Sciatic nerve (tissue), 2 donors: ENCODE measurements at places on chromosomes 5 and 9.

- DNase-seq, result no peak
Measured at GRCh38 chr9:109166171-109166770, 778 bp downstream of the FRRS1L start.

DNA sequence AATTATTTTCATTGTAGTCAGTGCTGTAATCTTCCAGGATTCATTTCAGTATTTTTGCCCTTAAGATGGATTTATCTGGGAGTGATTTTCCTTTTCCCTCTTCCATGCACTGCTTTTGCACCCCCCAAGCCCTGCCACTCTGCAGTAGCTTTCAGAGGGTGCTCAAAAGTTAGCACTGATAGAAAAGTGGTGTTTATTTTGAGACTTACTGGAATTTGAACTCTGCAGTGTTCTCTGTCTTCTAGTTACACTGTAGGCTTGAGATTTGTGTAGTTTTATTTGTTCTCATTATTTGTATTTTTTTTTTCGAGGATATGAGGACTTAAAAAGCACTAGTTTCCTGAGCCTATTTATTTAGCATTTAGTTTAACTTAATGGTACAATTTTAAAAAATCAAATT is 70.5 kb downstream of the HSD17B4 start:
- no peak for DNase-seq

- DNase-seq, result no peak
Measured at GRCh38 chr5:9507974-9508373, 37.9 kb downstream of the SEMA5A start.

DNA sequence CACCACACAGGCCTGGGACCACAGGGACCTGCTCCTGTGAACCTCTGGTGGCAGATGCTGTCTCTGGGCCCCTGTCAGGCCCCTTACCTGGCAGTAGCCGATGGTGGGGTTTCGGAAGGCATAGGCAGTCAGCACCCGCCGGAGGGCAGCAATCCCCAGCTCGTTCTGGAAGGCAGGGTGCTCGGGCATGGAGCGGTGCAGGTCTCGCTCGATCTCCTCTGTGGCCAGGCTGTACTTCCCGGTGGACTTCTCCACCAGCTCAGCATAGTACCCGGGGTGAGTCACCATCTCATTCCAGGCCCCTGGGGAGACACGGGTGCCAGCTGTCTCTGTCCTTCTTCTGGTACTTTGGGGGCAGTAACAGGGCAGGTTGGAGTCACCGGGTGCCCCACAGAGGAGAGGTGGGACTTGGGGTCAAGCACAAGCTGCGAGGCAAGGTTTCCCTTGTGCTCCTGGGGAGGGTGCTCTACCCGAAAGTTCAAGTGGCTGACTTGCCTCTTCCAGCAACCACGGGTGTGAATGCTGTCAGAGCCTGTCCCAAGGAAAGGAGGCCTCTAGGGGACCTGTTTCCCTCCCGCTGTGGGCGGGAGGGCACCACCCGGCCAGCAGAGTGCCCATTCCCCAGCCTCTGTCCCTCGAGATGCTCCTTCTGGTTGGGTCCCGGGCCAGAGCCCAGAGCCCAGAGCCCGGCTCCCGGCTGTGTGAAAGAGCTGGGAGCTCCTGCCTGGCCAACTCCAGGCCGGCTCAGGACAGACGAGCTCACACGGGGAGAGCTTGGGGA is 19.8 kb upstream of the MRNIP start:
- DNase-seq, result no peak

DNA sequence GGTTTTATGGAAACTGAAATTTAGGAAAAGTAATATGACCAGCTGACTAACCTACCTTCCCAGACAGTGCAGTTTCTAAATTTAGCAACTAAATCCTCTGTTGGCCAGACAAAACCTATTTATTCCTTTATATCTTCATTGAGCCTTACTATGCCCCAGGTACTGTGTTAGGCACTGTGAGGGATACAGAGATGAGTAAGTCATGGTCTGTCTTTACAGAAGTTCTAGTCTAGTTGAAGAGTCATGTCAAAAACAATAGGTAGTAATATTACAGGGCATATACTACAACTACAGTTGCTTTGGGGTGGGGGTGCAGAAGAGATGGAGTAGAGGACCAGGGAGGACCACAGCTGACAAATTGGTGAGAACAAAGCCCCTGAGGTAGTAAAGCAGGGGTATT is 42.8 kb downstream of the FBXO38 start:
- no peak for DNase-seq

DNA sequence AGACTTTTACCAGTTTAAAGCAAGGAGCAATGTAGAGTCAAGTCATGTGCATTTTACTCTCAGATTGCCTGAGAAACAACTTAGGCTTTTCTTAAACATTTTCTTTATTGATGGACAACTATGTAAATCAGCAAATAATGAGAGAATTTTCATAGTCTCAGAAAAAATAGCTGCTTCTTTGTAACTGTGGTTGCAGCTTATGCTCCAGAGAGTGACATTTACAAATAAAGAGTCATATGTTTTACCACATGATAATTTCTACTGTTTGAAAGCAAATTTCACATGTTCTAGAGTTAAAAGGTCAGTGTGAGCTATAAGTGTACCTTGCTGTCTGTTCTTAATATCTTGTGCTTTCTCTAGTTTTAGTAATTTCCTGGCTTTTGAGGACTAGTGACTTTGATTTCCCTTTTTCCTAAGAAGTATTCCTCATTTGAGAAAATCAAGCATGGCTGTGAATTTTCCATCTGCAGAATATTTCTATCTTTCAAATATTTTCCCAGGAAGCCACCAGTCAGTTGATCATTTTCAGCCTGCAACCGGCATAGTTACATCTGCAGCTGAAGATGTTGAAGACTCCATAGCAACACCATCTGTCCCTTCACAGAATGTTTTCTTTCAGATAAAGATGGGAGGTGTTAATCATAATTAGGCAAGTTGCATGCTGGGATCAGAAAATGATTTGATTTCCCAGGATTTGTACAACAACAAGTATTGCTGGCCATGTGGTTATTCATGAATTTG is 229.9 kb downstream of the SGCD start:
- no peak for DNase-seq
